ENCODE measurements at places on chromosomes 3 and 15.
A peak's percentile ranks its signal among the peaks of the same experiment; 100 is the strongest.

DNA sequence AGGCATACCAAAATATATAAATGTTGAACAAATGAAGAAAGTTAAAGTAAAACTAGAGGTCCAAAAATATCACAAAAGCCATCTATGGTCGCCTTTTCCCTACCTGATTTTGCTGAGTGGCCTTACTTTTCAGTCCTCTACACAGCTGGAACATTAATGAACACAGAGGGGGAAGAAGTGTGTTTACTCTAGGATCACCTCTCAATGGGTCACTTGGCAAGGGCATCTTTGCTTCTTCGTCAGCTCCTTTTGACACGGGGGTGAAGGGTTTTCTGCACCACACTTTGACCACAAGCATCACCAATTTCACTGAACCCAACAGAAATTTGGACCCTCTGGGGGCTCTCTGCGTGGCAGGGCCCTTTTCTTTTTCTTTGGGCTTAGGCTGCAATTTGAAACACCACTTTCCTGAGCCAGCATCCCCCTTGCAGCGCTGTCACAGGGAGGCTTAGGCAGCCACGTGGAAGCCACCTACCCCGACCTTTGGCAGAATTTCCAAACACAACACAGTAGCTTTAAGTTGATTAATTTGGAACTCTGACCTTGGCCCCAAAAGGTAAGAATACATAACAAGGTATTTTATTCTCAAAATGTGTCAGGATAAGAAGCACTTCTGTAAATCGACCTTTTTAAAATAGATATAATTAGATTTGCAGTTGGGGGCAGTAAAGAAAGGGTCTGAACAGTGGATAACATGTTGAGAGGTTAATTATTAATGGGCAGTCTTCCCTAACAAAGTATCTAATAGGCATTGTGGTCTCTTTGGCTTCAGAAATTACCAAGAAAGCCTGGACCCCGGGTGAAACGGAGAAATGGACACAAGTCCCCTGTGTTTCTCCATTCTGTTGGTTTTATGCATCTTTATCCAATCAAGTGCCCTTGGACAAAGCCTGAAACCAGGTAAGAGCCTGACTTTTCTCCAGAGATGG is at the start of gene LIPC:
Gene LIPC, plus strand, starts transcription at position 771 of the 929 bp plus-strand sequence. Its CDS starts 42 bp downstream, at position 813.
- DNase-seq, result peak; percentile 31

- DNase-seq, result no peak
These were observed 94.6 kb downstream of the FILIP1L start for GRCh38 chr3:100019719-100020118.

DNA sequence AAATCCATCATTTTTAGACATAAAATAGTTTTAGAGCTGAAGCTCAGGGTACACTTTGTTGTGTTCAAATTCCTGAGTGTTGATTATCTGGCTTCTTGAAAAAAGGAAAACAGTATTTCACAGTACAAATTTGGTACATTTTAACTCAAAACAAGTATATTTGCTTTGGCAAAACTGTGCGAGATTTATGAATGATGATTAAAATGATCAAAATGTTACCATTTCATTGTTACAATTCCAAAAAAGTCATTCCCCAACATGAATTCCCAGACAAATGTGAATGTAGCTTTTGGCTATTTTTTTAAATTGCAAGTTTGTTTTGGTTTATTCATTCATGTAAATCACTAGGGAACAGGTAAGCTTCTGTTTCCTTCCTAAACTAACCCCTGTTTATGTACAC is 347.4 kb upstream of the DCBLD2 start:
- DNase-seq, result no peak

GRCh38 chr3:52531860-52532516 is 1.7 kb downstream of the NT5DC2 start:
- no peak for DNase-seq

DNA sequence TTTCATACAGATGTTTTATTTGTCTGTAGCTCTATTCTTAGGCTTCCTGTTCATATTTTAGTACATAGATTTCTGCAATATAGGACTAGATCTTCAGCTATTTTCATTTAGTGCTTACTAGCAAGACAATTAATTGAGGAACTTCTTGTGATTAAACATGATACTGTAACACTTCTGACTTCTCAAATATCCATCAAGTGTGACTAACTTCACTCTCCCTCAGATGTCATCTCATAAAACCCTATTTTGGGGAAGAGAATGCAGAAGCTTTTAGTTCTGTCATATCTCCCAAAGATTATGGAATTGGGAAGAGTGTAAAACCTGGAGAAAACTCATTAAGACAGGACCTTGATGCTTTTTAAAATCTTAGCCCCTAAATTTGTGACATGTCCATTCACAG is 28.6 kb upstream of the GOLIM4 start:
- no peak for DNase-seq

DNA sequence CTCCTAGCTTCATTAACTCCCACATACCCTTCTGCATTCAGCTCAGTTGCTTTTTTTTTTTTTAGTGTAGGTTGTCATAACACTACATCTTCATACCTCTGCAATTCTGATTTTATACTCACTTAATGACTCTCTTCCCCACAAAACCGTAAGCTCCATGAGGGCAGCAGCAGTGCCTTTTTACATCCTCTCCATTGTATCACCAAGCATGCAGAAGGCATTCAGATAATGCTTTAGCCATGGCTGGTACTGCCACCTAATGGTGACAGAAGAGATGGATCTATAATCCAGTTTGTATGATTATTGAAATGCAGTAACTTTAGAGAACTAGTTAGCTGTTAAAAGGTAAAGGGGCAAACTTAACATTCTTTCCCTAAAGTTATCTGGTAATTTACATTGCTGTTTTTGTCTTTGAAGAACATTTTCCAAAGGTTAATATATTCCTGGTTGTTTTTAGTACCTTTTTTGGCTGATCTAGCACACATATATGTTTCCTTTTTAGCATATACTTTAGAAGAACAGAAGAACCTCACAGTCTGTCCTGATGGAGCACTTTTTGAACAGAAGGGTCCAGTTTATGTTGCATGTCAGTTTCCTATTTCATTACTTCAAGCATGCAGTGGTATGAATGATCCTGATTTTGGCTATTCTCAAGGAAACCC is 36.8 kb downstream of the ATP1B3 start:
- DNase-seq, result peak; percentile 22

DNA sequence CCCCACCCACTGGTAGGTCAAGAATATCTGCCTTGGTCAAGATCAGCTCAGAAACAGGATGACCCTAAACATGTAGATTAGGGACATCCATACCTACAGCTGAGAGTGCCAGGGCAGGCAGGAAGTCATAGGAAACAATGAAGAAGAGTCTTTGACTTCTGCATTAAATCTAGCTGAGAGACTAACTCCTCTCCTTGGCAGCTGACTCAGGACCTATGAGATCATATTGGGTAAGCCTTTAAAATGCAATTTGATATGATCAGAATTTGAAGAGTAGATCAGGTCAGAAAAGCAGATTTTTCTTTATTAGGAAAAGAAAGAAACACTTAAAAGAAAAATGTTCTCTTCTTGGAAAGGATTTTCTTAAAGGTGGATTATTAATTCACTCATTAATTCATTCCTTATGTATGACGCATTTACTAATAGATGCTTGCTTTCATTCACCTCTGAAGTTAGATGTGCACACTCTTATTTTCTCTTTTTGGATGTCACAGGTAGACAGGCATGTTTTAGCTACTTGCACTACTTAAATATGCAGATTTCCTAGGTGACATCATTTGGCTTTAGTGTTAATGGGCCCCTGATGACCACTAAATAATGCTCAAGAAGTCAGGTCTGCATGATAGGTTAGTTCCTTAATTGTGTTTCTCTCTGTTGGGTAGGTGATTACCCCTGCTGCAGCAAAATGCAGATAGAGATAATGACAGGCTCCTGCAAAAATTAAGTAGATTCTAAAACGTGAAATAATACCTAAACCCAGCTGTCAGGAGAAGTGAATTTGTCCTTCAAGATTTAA is 35.7 kb upstream of the GSK3B start:
- DNase-seq, result no peak

- peak; percentile 98 for DNase-seq
These were observed 247.7 kb downstream of the ZBTB20 start for GRCh38 chr3:114899186-114899931.

DNA sequence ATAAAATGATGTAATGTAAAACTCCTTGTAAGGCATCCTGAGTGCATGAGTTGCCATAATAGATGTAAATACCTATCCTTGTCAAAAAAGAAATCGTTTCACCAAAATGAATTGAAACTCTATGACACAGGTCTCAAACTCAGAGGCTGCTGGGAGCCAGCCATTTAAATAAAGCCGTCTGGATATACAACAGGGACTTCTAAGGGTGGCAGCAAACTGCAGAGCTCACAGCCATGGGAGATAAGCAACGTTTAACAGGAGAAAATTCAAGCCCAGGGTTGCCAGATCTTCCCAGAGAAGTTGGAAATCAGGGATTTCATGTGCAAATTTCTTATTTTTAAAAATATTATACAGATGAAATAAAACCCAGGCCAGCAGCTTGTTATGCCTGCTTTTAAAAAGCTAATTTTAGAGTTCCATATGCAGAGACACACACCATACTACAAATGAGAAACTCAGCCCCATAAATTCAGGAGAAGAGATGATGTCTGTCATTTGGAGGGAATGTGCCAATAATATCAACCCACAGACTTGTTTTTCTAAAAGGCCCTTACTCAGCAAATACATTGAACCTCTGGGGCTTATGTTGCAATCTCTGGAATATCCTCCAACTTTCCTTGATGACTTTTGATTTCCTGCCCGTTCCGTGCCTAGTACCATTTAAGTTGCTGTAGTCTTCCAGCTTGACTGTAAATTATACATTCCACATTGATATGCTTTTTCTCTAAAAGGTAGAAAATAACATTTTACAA is 75.6 kb downstream of the AQP9 start:
- DNase-seq, result no peak

GRCh38 chr3:148955544-148956346 is 35.6 kb upstream of the GYG1 start:
- peak; percentile 54 for DNase-seq

DNA sequence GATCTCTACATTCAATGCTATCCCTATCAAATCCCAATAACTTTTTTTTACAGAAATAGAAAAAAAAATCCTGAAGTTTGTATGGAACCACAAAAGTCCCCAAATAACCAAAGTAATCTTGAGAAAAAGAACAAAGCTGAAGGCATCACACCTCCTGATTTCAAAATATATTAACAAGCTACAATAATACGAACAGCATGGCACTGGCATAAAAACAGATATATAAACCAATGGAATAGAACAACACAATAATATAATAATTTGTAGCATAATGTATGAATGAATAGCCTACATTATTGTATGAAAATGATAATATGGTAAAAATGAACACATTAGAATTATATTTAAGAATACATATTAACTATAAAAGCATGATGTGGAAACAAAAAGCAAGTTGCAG is 76.7 kb upstream of the TMC3 start:
- DNase-seq, result no peak

GRCh38 chr15:57411945-57412768 is 35.9 kb downstream of the CGNL1 start:
- DNase-seq, result no peak

DNA sequence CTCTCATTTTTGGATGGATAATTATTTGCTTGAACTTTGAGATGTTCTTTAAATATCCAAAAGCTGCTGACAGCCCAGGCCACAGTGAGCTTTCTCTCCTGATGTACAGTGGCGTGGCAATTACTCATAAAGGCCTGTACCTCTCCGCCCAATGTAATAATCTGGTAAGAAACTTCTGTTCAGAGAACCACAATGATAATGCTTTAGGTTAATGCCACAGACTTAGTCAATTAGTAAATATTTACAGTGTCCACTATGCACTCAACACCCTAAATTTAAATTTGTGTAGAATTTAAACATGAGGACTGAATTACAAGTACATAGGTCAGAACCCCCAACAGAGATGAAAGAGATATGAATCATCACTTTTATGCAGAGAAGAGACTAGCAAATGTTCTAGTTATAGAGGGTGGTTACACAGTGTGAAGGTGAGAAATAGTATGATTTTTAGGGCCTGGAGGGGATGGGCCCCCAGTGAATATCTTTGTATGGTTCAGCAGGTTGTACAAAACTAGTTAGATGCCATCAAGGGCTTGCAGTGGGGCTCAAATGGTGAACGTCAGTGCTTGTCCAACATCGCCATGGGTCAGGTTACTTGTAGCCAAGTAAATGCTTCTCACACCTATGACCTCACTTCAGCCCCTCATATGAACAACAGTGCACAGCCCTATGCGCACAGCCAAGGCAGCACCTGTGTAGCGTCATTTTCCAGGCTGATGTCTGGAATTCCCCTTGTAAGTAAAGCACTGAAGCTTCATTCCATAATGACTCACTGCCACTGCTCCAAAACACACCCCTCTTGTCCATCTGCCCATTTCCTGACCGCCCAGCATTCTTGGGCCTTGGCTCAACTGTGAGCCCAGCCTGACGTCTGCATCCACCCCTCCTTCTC is 13.3 kb downstream of the ABHD2 start:
- DNase-seq, result no peak

- DNase-seq, result no peak
These were observed 629.2 kb upstream of the AGTR1 start for GRCh38 chr3:148068466-148068865.

- DNase-seq, result no peak
These were observed 888.3 kb downstream of the TUSC7 start for GRCh38 chr3:117597865-117598264.

- no peak for DNase-seq
These were observed 90.1 kb downstream of the CGGBP1 start for GRCh38 chr3:87968668-87969067.

- DNase-seq, result no peak
These were observed 45.6 kb downstream of the NOX5 start for GRCh38 chr15:69060041-69060481.

DNA sequence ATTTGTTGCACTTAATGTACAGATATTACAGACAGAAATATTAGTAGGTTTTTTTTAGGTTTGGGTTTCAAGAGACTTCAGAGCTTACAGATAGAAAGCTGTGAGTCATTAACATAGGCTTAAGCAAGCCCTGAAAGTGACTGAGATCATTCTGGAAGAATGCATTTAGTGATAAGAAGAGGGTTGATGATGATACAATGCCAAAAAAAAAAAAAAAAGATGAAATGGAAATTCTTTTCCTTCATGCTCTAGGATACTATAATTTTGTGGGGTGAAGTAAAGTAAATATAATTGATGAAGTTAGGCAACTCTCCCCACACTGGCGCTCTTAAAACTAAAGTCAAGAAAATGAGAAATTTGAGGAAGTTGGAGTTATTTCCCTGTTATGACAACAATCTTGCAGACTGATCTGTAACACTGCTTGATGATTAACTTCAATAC is 169.4 kb upstream of the ZNF385D start:
- no peak for DNase-seq

DNA sequence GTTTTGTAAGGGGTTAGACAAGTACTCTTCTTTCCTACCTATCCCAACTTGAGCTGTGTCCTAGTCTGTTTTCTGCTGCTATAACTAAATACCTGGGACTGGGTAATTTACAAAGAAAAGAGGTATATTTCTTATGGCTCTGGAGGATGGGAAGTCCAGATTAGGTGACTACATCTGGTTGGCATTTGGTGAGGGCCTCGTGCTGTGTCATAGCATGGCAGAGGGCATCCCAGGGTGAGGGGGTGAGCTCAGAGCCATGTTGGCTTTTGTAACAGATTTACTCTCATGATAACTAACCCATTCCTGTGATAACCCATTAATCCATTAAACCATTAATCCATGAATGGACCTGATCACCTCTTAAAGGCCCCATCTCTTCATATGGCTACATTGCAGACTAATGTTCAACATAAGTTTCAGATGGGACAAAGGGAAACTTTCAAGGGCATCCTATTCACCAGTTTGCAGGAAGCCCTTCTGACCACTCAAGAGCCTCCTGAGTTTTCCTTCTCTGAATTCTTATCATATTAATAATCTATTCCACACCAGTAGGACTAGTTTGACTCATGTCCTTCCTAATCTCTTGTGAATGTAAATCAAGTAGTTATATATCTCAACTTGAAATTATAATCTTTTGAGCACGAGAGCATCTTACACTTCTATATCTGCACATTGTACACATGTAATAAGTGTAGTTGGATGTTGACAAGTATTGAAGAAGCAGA is 185.7 kb upstream of the ZPLD1 start:
- no peak for DNase-seq
